Activated naive CD4-positive, alpha-beta T cell treated with anti-CD3 and anti-CD28 coated beads, Interleukin-2, amount 50 U/mL, for 72 hours (primary cell): ENCODE measurements at places on chromosomes 6 and 20.

- peak; percentile 44 for DNase-seq
These were observed 744 bp downstream of the RAB23 start for GRCh38 chr6:57221191-57221935.

- no peak for DNase-seq
These were observed 175.4 kb upstream of the FLRT3 start for GRCh38 chr20:14512839-14513238.

- no peak for DNase-seq
These were observed 65.7 kb downstream of the PSMG4 start for GRCh38 chr6:3324262-3324942.

DNA sequence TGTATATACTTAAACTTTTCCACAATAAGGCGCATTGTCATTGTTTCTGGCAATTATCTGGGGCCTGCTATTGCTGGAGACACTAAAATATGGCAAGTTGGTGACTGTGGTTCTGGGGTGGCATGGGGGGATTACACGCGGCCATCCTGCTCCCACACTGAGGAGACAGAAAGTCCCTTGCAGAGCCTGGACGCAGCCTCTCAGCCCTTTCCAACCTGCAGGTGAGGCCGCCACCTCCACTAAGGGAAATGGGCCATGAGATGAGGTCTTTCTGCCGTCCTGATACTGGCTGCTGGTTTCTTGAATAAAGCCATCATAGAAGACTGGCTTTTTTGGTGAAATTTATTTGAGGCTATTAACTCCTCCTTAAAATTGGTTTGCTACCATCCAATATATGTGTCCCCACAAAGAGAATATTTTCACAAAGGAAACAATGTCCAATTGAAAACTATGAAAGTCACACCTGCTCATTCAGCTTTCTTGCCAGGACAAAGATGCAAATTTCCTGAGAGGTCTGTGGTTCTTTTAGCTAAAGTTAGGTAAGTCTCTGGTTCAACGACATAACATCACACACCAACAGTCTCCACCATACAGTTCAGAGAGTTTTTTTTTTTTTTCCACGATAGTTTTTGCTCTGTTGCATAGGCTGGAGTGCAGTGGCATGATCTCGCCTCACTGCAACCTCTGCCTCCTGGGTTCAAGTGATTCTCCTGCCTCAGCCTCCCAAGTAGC, 13.0 kb downstream of the TXNDC5 start:
- DNase-seq = no peak
